MG63 (cell line): ENCODE measurements at places on chromosomes 5 and 9. TPM values are rescaled to one million over a fixed set of nuclear protein-coding genes. Genes with fewer than 3 reads are reported as not detected.

- no peak for DNase-seq
Observed at GRCh38 chr9:92746567-92747458, 17.8 kb downstream of the BICD2 start.

- DNase-seq: no peak
Observed at GRCh38 chr9:38053697-38054461, 15.1 kb downstream of the SHB start.

DNA sequence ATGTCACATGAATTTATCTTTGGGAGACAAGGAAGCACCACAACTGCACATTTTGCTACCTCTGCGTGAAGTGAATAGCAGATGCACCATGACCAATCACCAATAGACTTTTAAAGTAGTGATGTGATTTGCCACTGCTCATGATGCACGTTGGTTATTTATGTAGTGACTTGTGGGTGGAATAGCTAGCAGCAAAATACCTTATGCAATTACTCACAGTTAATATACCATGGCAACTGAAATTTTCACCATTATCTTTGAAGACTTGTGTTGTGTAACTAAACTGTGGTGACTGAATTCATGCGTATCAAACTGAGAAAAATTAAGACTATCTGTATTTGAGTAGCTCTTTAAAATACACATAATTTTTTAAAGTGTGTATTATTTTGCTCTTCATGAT lies 46.2 kb upstream of the TUSC1 start:
- DNase-seq: no peak

DNA sequence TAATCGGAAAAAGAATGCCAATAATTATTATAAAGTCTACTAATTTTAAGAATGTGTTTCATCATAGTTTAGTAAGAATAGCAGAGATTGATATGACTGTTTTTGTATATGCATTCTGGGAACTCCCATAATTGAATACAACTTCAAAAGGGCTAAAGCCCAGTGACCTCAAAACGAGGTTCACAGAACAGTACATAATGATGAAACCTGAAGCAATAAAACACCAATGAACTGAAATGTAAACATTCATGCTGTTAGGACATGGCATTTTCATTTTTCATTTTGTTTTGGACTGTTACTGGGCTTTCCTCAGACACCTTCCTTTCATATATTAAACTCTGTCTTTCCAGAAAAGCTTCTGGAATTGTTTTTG lies 684 bp upstream of the JMY start:
- no peak for DNase-seq

IL13 gene
- not detected in 2 replicates for total RNA-seq

CCL28 gene
- total RNA-seq: 0.12 and 2.1 TPM in 2 replicates

TMEM267 gene
- 7.8 and 8.9 TPM in 2 replicates for total RNA-seq

MARCOL gene
- total RNA-seq: not detected in 2 replicates
